ENCODE measurements at places on chromosomes 12 and 14.
A peak's percentile ranks its signal among the peaks of the same experiment; 100 is the strongest.

DNA sequence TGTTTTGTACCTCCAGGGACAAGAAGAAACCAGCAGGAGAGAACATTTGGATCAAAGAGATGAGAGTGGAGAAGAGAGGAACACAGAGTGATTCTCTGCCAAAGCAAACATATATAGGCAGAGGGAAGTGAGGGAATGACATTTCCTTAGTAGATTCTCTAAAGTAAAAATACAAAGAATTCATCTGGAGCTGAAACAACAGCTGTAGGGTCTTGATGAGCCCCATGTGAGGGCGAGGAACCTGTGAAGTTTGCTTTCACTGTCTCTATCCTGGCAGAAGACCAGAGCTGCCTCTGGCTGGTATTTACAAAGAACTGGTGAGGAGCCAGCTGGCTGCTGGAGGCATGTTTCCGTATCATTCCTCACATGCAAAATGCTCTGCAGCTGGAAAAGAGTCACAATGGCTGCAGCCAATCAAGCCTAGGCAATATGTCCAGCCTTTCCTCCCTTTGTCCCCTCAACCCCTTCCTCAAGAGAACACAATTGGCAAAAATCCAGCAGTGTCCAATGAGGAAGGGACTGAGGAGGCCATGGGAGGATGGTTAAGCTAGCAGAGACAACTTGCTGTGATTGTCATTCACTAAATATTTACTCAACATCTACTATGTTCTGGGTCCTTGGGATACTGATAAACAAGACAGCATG, 122.5 kb downstream of the PHLDA1 start:
- peak; percentile 63 for DNase-seq

GRCh38 chr12:98788396-98788795, 143.3 kb downstream of the APAF1 start:
- DNase-seq: no peak

DNA sequence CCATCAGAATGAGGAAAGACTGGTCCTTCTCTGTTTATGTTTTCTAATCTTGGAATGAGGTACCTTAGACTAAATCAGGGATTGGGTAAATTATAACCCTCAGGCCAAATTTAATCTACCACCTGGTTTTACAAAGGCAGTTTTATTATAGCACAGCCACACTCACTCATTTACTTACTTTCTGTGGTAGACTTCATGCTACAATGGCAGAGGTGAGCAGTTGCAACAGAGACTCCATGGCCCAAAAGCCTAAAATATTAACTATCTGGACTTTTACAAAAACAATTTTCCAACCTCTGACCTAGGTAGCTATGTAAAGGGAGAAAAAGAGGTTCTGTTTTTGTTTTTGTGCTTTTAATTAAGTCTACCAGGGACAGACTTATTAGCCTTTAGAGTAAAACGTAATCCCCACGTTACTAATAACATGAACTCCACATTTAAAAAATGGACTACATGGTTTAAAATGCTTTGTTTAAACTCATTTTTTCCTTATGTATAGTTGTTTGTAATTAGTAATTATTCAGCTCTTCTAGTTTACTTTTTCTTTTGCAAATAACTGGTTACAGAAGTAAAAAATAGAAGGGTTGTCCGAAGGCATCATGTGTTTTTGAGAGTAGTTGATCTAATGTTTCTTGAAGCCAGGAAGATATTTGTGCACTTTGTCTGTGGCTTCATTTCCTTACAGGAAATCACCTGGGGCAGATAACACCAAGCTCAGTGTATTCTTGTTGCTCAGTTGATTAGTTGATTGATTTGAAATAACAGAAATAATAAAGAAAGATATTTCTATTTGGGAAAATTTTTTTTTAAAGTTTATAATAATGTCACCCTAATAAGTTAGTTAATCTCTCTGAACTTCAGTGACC, 57.6 kb upstream of the ATP2B1 start:
- no peak for DNase-seq

GRCh38 chr14:56002876-56003625, 115.2 kb upstream of the PELI2 start:
- no peak for DNase-seq

DNA sequence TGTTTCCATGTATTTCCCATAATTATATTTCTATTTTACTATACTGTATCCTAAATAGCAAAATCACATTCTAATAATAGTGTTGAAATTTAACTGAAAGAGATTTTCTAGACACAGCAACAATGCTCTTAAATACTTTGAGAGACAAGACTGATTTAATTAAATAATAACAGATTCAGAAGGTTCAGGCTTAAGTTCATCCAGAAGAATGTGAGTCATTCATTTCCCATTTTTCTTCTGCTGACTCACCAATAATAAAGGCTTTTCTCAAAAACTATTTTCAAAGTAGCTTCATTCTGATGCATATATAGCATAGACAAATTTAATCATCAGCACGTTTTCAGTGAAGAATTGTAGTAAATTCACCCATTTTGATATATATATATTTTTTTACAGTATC, 481.4 kb downstream of the MDGA2 start:
- no peak for DNase-seq

GRCh38 chr14:32134448-32135097, 57.5 kb downstream of the ARHGAP5 start:
- DNase-seq: no peak

- DNase-seq: no peak
Measured at GRCh38 chr14:94581127-94581999, at the start of gene SERPINA5. Gene SERPINA5, plus strand, starts transcription at chr14:94581426. Its CDS starts 5,937 bp downstream, at chr14:94587363.

DNA sequence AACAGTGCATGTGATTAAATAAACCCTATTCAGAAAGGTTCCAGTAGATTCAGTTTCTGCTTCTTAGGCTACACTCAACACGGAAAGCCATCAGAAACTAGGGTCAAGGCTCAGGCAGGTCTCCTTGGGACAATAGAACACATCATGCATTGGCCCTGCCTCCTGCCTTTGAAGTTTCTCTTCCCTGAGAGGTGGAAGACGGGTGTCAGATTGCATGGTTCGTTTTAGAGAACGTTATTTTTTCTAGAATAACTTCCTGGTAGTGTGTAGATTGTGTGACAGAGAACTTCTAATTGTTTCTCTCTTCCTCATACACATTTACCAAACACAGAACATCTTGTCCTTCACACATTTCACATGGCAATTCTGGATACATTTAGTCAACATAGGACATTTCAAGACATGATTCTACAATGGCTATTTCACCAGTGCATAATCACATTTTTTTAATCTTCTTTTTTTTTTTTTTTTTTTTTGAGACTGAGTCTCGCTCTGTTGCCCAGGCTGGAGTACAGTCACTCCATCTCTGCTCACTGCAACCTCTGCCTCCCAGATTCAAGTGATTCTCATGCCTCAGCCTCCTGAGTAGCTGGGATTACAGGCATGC, 106.6 kb upstream of the AMN1 start:
- no peak for DNase-seq

DNA sequence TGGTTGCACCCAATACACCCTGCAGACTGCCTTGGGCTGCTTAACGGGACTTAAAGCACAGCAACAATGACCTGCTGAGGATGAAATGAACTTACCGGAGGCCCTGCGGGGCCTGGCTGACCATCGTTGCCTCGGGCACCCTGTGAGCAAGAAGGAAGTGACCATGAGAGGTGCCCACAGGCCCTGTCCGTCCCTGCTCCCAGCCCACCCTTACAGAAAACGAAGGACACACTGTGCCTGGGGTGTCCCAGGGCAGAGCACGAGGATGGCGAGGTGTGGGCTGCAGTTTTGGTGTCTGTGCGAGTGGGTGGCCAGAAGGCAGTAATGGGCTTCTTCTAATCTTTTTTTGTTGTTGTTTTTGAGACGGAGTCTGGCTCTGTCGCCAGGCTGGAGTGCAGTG, 14.6 kb downstream of the COL2A1 start:
- DNase-seq: no peak

DNA sequence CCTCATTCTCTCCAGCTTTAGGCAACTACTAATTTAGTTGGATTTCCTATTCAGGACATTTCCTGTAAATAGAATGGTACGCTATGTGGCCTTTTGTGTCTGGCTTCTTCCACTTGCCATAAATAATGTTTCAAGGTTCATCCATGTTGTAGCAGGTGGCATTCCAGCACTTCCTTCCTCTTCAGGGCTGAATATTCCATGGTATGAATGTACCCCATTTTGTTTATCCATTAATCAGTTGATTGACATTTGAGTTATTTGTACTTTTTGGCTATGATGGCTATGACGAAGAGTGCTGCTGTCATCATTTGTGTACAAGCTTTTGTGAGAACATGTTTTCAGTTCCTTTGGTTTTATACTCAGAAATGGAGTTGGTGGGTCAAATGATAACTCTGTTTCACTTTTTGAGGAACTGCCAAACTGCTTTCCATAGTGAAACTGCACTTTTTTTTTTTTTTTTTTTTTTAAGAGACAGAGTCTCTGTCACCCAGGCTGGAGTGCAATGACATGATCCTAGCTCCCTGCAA, 6.5 kb upstream of the CDK2AP1 start:
- no peak for DNase-seq

DNA sequence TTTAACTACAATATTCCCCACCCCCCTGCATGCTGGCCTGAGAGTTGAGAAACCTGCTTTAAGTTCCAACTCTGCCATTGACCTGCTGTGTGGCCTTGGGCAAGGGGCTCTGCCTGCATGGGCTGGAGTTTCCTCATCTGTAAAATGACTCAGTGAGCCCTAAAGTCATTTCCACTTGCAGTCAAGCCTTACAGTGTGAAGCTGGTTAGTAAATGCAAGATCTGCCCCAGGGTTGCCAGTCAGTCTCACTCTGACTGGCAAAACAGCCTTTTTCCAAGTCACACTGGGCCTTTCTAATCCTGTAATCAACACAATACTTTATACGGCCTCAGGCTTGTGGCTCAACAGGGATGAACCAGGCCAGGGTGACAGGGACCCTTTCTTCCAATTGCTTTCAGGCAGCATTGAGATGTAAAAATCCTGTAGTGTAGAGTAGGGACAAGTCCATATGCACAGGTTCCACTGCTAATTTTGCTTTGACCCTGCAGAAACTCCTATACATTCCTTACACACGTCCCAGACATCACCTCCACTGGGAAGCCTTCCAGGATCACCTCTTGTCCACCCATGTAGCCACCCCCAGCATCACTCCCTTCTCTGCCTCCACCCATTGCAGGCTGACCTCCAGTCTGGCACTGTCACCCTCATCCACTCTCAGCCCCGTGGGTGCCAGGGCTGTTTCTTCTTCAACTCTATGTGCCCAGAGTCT, 42.6 kb upstream of the PRIMA1 start:
- no peak for DNase-seq

DNA sequence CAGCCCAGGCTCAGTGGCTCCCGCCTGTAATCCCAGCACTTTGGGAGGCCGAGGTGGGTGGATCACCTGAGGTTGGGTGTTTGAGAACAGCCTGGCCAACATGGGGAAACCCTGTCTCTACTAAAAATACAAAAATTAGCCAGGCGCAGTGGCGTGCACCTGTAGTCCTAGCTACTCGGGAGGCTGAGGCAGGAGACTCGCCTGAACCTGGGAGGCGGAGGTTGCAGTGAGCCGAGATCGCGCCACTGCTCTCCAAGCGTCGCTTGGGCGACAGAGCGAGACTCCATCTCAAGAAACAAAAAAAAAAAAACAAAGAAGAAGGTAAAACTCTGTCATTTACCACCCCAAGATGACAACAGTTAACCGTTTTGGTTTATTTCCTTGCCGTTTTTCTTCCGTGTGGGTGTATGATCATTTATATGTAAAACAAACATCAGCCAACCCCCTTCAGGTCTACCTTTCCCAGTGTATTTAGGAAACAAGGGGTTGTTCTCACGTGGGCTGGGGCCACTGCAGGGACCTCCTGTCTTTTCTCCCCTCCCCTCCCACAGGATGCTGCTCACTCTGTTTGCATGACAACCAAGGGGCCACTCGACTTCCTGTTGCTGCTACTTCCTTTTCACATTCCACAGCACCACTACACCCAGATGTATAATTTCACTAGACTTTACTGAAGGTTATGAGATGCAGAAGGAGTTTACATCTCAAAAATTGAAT, 13.6 kb downstream of the TTC9 start:
- no peak for DNase-seq

GRCh38 chr14:99794151-99794780, 1.1 kb downstream of the EML1 start:
- DNase-seq: no peak

DNA sequence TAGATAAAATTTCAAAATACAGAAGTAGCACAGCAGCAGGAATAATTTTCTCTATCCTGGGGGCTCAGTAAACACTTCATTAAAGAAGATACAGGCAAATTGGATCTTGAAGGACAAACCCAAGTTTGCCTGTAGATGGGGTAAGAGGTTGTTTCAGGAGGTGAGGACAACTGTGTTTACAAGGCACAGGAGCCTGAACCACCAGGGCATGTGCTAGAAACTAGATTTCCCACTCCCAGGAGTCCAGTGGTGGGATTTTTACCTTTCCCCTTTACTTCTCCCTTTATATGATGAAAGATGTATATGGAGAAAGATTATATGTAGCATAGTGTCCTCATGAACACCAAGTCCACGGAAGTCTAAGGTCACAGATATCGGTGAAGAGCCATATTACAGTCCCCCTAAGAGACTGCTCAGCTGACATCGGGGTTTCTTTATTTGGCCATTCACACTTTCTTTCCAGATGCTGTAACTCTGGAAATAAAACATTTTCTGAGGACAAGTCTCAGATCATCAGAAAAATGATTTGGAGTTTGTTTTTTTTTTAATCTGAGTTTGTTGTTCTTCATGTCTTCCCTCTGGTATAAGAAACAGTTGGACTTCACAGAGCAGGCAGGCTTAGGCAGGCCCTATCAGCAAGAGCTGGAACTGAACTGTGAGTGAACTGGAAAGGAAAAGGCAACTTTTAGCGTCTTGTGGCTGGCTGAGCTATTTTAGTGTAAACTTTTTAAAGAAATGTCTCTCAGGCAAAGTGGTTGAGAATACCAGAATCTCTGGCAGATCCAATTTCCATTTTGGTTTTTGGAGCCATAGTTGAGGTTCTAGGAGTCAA, 8.0 kb upstream of the EVL start:
- DNase-seq: no peak

DNA sequence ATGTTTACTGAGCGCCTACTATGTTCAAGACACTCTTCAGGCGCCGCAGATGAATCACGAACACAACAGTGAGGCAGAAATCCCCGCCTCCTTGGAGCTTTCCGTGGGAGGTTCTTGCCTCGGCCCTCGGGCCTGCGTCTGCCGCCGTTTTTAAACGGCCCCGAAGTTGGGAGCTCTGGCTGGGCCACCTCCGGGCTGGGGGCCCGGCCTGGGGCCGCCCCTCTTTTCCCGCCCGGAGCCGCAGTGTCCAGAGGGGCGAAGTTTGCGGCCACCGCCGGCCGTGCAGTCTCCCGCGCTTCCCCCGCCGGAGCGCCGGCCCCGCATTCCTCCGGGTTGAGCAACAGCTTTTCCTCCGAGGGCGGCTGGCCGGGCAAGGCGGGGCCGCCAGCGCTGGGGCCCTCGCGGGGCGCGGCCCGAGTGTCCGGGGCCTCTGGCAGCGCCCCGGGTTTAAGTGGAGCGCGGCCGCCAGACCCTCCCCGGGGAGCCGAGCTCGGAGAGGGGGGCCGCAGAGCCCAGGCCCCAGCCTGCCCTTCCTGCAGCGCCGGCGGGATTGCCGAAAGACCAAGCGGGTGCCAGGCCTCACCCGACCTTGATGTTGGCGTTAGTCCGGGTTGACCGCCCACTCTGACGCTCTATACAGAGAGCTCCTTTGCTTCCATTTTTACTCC, 18.7 kb upstream of the CTDSP2 start:
- DNase-seq: peak; percentile 49

All from AG09319 (cell line).